ENCODE measurements at places on chromosomes 12 and 14.

DNA sequence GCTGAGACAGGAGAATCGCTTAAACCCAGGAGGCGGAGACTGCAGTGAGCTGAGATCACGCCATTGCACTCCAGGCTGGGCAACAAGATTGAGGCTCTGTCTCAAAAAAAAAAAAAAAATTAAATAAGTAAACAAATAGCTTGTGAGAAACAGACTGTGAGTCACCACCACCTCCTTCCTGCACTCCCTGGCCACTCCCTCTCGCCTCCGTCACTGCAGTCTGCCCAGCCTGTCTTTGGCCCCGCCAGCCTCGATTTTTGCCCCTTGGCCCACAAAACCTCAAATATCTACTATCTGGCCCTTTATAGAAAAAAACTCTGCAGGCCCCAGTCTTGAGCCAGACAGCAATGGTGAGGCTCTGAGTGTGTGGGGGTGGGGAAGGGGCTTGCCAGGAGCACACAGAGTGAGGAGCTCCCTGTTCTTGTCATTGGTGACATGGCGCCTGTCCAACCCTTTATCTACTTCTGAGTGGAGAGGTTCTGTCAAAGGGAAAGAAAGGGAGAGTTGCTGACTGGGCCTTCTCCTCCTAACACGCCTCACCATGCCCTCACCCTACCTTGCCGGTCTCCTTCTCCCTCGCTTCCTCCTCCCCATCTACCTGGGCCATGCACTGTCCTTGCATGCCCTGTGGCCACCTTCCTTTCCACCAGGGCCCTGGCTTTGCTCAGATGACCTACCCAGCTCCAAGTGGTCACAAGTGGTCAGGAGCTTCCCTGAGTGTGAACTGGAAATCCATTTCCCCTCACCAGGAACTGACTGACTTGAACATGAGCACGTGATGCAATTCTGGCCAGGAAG lies 22.1 kb downstream of the LGMN start:
- DNase-seq, result no peak

GRCh38 chr14:53652068-53652467 lies 304.6 kb downstream of the BMP4 start:
- no peak for DNase-seq

DNA sequence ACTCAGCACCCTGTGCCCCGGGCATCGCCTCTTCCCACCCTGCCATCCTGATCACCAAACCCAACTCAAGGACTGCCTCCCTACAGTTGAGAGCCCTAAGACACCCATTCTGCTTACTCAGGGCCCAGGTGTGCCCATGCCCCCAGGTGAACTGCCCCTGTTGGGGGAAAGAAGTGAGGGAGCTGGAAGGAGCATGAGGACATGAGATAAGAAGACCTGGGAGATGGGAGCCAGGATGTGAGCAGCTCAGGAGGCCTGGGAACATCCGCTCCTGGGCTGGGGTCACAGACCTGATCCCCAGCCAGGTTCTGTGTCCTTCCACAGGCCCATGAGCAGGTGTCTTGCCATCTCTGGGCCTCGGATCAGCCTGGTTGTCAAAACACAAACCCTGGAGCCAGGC lies 6.6 kb downstream of the RAPGEF3 start:
- no peak for DNase-seq

DNA sequence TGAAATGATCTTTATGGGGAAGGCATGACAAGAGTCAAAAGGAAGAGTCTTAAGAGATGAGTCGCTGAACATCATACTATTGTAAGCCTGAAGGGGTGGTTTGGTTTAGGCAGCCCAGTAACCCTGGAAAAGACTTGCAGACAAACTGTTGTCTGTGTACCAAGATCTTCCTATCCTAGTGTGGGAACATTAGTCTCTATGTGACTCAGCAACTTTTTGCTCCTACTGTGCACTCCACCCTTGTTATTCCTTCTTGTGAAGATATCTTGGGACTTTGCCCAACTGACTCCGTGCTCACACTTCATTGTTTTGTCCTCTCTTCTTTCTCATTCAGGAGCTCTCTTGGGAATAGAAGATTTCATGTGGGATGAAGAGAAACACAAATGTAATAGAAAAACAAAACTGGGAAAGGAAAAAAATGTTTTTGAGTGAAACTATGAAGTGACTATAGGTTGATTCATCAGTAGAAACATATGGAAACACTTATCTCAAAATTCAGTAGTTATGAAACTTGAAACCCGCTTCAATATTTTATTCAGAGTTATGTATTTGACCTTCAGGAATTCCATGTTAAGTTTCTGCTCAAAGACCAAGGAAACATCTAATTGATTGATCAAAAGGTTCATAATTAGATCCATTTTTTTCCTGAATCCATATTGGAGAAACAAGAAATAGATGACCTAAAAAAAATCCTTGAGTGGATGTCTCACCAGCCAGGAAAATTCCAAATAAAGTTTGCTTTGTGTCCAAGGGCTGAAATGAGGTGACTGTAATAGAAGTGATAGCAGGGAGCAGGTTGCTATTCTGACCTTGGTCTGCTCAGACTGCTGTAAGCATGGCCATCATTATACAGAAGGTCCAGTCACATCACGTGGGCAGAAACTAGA lies 67.2 kb downstream of the BTG1 start:
- DNase-seq, result no peak

DNA sequence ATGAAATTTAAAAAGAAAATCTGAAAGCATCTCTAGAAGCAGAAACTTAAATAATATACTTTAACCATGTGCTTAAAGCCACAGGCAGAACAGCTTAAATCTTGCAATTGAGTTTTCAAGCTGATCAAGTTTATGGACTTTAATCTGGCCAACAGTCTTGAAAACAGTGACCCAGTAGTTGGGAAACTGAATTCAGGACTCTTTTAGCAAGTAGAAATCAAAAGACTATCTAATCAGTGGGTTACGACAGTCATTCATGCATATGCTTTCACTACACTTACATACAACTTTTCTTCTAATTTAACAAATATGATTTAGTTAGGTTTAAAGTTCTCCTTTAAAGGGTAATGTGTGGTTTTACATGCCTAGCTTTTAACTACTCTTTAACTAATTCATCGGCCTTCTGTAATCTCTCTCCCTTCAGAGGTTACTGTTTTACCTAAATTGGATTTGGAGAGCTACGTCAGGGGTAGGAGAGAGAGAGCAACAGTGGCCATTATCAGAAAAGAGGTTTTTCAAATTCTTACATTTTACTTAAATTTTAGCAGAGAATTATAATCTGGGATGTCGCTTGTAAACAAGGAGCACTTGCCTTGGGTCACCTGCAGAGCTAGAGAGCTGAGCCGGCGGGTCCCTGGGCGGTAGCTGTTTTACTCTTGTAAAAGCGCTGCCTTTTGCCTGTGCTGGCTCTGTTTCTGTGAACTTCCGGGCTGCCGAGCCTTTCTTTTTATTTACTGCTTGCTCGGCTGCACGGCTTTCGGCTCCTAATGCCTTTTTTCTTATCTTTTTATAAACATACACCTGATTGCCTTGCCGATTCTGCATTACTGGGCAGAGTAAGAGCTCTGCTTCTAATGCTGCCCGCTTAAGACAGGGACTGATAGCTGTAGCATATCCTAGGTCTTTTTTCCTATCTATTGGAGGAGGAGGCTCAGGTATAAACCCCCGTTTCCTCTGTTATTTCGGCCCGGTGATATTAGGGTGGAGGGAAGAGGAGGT lies 17.4 kb upstream of the LYZ start:
- DNase-seq, result peak; percentile 28

- DNase-seq, result no peak
Measured at GRCh38 chr12:104735801-104736200, 222.3 kb downstream of the SLC41A2 start.
